ENCODE measurements at places on chromosomes 12 and 14.
A peak's percentile ranks its signal among the peaks of the same experiment; 100 is the strongest.

DNA sequence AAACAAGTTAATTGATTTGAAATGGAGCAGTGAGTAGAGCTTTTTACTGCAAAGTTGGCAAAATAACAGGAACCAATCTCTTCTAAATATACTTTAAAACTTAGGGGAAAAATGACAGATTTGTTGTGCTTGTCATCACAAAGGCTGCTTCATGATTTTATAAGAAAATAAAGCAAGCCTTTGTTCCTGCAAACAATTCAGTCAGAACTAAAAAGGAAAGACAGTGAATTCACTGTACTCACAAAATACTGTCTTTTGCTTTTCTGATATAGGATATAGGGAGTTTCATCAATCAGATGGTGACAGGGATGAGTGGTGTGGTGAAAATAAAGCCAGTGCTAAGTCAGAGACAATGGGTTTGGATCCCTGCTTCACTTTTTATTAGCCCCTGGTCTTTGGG is 126.0 kb downstream of the HELB start:
- H3K27ac ChIP-seq, result no peak overlapping the region
- DNase-seq, result no peak
- H3K4me1 ChIP-seq, result no peaks in the 10 kb centered on the region
- H3K27me3 ChIP-seq, result no peaks in the 10 kb centered on the region
- no peak overlapping the region for H3K4me3 ChIP-seq

GRCh38 chr12:6340032-6340638 is 1.7 kb downstream of the TNFRSF1A start:
- H3K4me1 ChIP-seq, result peaks cover 73% of the 10 kb centered on the region
- peak overlapping the region; percentile 95 for H3K27ac ChIP-seq
- H3K27me3 ChIP-seq, result no peaks in the 10 kb centered on the region
- no peaks in the 10 kb centered on the region for H3K36me3 ChIP-seq

DNA sequence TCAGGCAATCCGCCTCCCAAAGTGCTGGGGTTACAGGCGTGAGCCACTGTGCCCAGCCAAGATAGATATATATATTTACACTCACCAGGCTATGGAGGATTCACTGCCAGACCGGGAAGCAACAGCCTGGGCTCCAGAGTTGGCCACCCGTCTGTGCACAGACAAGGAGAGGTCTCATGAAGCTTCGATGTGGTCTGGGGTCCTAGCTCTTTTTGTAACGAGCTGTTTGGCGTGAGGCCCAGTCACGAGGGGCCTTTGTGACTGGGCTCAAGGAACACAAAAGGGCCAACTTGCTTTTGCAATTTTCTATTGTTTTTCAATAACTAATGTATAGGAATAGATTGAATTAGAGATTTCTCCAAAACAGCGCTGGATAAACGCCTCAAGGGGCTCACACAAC is 77.6 kb upstream of the EIF5 start:
- no peak overlapping the region for H3K27ac ChIP-seq
- H3K4me1 ChIP-seq, result peaks cover 17% of the 10 kb centered on the region
- H3K4me3 ChIP-seq, result no peak overlapping the region
- DNase-seq, result no peak
- no peaks in the 10 kb centered on the region for H3K36me3 ChIP-seq
- no peaks in the 10 kb centered on the region for H3K27me3 ChIP-seq

- H3K36me3 ChIP-seq, result no peaks in the 10 kb centered on the region
- peaks cover 24% of the 10 kb centered on the region for H3K4me1 ChIP-seq
- no peaks in the 10 kb centered on the region for H3K27me3 ChIP-seq
- H3K4me3 ChIP-seq, result no peak overlapping the region
- DNase-seq, result no peak
- no peak overlapping the region for H3K27ac ChIP-seq
These were observed 86.4 kb upstream of the GPR68 start for GRCh38 chr14:91330856-91331255.

GRCh38 chr12:99059824-99060511 is 414.9 kb downstream of the APAF1 start:
- no peaks in the 10 kb centered on the region for H3K36me3 ChIP-seq
- no peak overlapping the region for H3K4me3 ChIP-seq
- no peaks in the 10 kb centered on the region for H3K27me3 ChIP-seq
- no peaks in the 10 kb centered on the region for H3K4me1 ChIP-seq
- DNase-seq, result peak; percentile 71
- no peak overlapping the region for H3K27ac ChIP-seq

- H3K4me1 ChIP-seq, result no peaks in the 10 kb centered on the region
- no peak overlapping the region for H3K4me3 ChIP-seq
- no peak overlapping the region for H3K27ac ChIP-seq
- H3K27me3 ChIP-seq, result no peaks in the 10 kb centered on the region
These were observed 52.9 kb downstream of the PRKCH start for GRCh38 chr14:61374284-61374683.

GRCh38 chr12:23753628-23754365 is 195.7 kb downstream of the SOX5 start:
- no peak for DNase-seq
- H3K27me3 ChIP-seq, result no peaks in the 10 kb centered on the region
- peaks cover 4% of the 10 kb centered on the region for H3K4me1 ChIP-seq
- no peak overlapping the region for H3K27ac ChIP-seq
- H3K4me3 ChIP-seq, result no peak overlapping the region

- no peaks in the 10 kb centered on the region for H3K36me3 ChIP-seq
- H3K27ac ChIP-seq, result no peak overlapping the region
- no peaks in the 10 kb centered on the region for H3K27me3 ChIP-seq
- no peak for DNase-seq
- H3K4me3 ChIP-seq, result no peak overlapping the region
These were observed 666.8 kb upstream of the TMEM132C start for GRCh38 chr12:127600211-127600610.

DNA sequence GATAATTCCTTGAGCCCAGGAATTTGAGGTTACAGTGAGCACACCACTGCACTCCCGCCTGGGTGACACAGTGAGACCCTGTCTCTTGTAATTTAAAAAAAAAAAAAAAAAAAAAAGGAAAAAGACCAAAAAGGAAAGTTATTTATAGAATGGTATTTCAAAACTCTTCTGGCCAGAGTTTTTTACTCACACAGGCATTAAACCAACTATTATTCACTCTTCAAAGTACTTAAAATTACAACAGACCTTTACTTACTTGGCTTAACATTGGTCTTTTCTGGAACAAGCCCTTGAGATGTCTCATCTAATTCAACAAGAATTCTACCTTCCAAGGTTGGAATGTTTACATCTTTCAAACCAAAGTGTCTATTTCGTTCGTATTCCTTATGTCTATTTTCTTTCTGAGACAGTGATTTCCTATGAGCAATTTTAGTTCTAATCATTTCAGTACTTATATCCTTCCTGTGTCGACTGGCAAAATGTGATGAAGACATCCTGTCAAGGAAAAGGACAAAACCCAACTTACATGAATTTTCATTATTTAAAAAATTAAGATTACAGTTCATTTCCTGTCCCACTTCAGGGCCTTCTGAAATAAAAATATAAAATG is 2.6 kb downstream of the DLGAP5 start:
- H3K4me1 ChIP-seq, result peaks cover 13% of the 10 kb centered on the region
- no peak for DNase-seq
- H3K27me3 ChIP-seq, result no peaks in the 10 kb centered on the region
- H3K4me3 ChIP-seq, result no peak overlapping the region
- H3K27ac ChIP-seq, result no peak overlapping the region

GRCh38 chr14:75689012-75689411 is 28.0 kb downstream of the TTLL5 start:
- DNase-seq, result no peak
- H3K27ac ChIP-seq, result no peak overlapping the region
- peaks cover 49% of the 10 kb centered on the region for H3K36me3 ChIP-seq

- H3K27ac ChIP-seq, result no peak overlapping the region
- peaks cover 24% of the 10 kb centered on the region for H3K36me3 ChIP-seq
- no peak for DNase-seq
- H3K27me3 ChIP-seq, result no peaks in the 10 kb centered on the region
- H3K4me3 ChIP-seq, result no peak overlapping the region
These were observed 92.7 kb downstream of the TTLL5 start for GRCh38 chr14:75753696-75754095.

GRCh38 chr14:89881839-89882238 is 72.7 kb downstream of the EFCAB11 start:
- H3K4me1 ChIP-seq, result no peaks in the 10 kb centered on the region
- DNase-seq, result no peak
- no peak overlapping the region for H3K27ac ChIP-seq
- no peaks in the 10 kb centered on the region for H3K27me3 ChIP-seq
- H3K4me3 ChIP-seq, result no peak overlapping the region
- no peaks in the 10 kb centered on the region for H3K36me3 ChIP-seq

- H3K27me3 ChIP-seq, result no peaks in the 10 kb centered on the region
- no peaks in the 10 kb centered on the region for H3K36me3 ChIP-seq
- H3K27ac ChIP-seq, result no peak overlapping the region
- DNase-seq, result no peak
- H3K4me3 ChIP-seq, result no peak overlapping the region
- peaks cover 66% of the 10 kb centered on the region for H3K4me1 ChIP-seq
These were observed 30.9 kb downstream of the BTBD7 start for GRCh38 chr14:93301821-93302447.

GRCh38 chr14:102377696-102378095 is 15.0 kb downstream of the TECPR2 start:
- no peaks in the 10 kb centered on the region for H3K4me1 ChIP-seq
- no peaks in the 10 kb centered on the region for H3K27me3 ChIP-seq
- no peak overlapping the region for H3K27ac ChIP-seq
- no peak for DNase-seq
- no peak overlapping the region for H3K4me3 ChIP-seq

GRCh38 chr12:124247331-124247730 is 47.6 kb upstream of the RFLNA start:
- no peaks in the 10 kb centered on the region for H3K27me3 ChIP-seq
- no peak overlapping the region for H3K4me3 ChIP-seq
- H3K36me3 ChIP-seq, result no peaks in the 10 kb centered on the region
- DNase-seq, result no peak
- no peak overlapping the region for H3K27ac ChIP-seq
- H3K4me1 ChIP-seq, result no peaks in the 10 kb centered on the region

DNA sequence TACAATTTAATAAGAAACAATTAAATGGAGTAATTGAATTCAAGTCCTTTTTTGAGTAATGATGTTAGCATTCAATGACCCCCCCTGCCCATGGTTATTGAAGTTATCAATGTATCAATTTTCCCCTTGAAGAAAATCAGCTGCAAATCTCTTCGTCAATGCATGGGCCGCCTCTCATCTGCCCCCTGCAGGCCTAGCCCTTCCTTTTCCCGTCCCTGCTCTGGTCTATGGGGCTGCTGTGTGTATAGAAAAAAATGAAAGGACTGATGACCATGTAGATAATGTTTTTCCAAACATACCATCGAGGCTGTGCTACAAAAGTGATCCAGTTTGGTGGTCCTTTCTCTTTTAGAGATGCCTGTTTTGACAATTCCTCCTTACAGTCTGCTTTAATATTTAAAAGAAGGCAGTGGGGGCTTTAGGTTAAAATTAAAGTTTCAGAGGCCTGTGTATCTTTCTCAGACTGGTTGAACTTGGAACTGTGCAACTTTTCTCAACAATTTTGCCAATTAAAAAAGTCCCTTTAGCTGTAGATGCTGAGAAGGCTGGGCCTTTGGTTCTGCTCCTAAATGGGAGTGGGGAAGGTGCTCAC is 98.4 kb downstream of the APAF1 start:
- peaks cover 19% of the 10 kb centered on the region for H3K27me3 ChIP-seq
- no peak overlapping the region for H3K27ac ChIP-seq
- peak; percentile 49 for DNase-seq
- H3K4me3 ChIP-seq, result no peak overlapping the region
- no peaks in the 10 kb centered on the region for H3K36me3 ChIP-seq

DNA sequence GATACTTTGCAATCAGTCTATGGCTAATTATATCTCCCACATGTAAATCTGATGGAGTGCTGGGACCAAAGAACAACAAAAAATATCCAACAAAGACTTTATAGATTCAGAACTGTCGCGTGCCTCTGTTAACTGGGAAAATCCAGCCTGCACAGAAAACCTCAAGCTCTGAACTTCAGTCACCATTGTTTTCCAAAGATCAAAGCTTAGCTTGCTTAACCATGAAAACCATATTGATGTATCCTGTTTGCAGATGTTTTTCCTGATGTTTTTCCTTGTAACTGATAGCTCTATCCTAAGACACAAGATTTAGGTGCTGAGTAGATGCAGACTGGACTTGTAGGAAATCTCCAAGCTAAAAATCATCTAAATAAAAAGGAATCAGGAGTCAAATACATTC is 163.7 kb downstream of the GXYLT1 start:
- no peaks in the 10 kb centered on the region for H3K27me3 ChIP-seq
- no peaks in the 10 kb centered on the region for H3K36me3 ChIP-seq
- H3K4me1 ChIP-seq, result no peaks in the 10 kb centered on the region
- no peak for DNase-seq

GRCh38 chr14:94780536-94781399 is 10.9 kb upstream of the GSC start:
- no peaks in the 10 kb centered on the region for H3K4me1 ChIP-seq
- peaks cover 73% of the 10 kb centered on the region for H3K27me3 ChIP-seq
- no peaks in the 10 kb centered on the region for H3K36me3 ChIP-seq
- DNase-seq, result peak; percentile 10
- H3K27ac ChIP-seq, result no peak overlapping the region
- H3K4me3 ChIP-seq, result no peak overlapping the region

GRCh38 chr14:69789118-69789640 is 7.9 kb downstream of the SLC10A1 start:
- no peaks in the 10 kb centered on the region for H3K4me1 ChIP-seq
- peaks cover 8% of the 10 kb centered on the region for H3K36me3 ChIP-seq
- H3K27ac ChIP-seq, result no peak overlapping the region
- no peak for DNase-seq
- H3K27me3 ChIP-seq, result no peaks in the 10 kb centered on the region

GRCh38 chr12:69523433-69524330 is 53.5 kb downstream of the FRS2 start:
- no peak for DNase-seq
- H3K4me3 ChIP-seq, result no peak overlapping the region
- H3K27me3 ChIP-seq, result no peaks in the 10 kb centered on the region
- H3K27ac ChIP-seq, result no peak overlapping the region
- H3K36me3 ChIP-seq, result no peaks in the 10 kb centered on the region

DNA sequence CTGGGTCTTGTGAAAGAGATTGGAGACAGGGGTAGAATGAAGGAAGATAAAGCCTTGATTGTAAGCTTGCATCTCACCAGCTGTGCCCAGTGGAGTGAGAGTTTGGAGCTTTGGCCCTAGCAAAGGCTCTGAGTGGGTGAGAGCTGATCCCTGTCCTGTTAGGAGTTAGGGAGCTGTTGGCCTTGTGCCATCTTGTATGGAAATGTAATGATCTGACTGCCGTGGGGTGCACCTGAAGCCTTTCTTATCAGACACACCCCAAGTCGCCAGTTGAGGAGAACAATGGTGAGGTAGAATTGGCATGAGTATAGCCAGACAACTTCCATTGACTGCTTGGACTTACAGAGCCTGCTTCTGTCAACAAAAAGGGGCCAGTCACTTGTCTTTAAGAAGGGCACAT is 130.1 kb downstream of the PRKCH start:
- no peaks in the 10 kb centered on the region for H3K36me3 ChIP-seq
- no peak for DNase-seq
- H3K4me1 ChIP-seq, result no peaks in the 10 kb centered on the region
- no peaks in the 10 kb centered on the region for H3K27me3 ChIP-seq
- H3K27ac ChIP-seq, result no peak overlapping the region

GRCh38 chr12:53122961-53123468 is 19.7 kb downstream of the SOAT2 start:
- DNase-seq, result no peak
- H3K27ac ChIP-seq, result no peak overlapping the region
- no peaks in the 10 kb centered on the region for H3K27me3 ChIP-seq
- no peaks in the 10 kb centered on the region for H3K4me1 ChIP-seq
- H3K4me3 ChIP-seq, result no peak overlapping the region
